Activated CD4-positive, alpha-beta T cell treated with anti-CD3 and anti-CD28 coated beads, Interleukin-2, amount 50 U/mL, for 4 hours (primary cell): ENCODE measurements at places on chromosomes 6 and 20.
A peak's percentile ranks its signal among the peaks of the same experiment; 100 is the strongest.

GRCh38 chr6:75412969-75413662, 80.5 kb downstream of the FILIP1 start:
- no peak for DNase-seq

DNA sequence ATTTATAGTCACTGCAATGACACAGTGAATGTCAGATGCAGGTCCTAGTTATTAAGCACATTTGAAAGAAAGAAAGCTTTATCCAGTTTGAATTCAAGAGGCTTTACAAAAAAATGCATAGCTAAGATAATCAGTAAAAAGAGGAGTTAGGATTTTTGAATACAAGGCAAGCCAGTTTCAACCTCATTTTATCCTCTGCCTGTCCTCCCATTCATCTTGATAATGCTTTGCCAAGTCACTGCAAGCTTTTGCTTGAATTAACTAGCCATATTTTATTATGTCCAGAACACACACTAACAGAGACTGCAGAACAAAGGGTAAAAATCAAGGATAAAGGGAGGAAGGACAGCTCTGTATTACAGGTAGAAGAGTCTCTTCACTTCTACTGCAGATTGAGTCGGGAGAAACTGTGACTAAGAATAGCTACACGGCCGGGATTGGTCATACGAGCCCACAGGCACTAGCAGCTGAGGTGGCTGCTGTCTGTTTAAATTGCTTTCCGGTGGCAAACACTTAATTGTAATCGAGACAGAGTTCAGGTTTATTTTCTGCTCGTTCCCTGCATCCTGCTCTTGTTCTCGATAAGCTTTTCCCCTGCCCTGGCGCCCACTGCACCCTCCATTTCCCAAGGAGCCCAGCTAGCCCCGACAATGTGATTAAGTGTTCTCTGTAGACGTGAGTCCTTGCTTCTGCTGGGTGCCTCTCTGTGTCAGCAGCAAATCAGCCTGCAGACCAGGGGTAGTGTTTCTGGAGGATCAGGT, 30.5 kb upstream of the AKAP12 start:
- DNase-seq: no peak

DNA sequence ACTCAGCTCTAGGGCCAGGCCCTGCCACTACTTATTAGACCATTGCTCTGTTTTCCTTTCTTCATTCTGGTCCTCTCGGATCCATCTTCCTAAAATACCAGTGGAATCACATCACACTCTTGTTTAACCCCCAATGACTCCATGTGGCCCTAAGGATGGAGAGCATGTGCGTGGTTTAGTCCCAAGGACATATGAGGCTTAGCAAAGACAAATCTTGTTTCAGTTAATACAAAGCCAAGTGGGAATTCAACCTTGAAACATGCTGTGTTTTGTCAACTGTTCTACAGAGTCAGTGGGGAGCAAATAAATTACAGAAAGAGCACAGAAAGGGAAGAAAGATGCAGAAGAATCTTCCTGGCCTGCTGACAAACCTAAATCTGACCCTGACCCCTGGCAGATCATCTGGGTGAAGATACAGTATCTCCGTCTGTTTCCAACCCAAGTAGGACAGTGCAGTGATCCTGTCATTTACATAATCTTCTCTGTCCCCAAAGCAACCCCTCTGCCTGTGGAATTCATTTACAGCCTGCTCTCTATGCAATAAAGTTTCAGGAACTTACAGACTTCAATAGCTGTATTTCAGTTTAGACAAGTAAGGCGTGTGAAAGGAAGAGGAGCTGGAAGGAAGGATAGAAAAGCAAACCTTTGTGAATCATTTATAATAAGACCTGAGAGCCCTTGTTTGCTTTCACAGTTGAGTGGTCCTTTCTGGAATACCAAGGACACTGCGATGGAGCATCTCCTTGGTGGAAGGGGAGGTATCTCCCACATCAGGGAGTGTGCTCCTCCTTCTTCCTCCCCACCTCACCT, 144.0 kb downstream of the THBS2 start:
- DNase-seq: no peak

DNA sequence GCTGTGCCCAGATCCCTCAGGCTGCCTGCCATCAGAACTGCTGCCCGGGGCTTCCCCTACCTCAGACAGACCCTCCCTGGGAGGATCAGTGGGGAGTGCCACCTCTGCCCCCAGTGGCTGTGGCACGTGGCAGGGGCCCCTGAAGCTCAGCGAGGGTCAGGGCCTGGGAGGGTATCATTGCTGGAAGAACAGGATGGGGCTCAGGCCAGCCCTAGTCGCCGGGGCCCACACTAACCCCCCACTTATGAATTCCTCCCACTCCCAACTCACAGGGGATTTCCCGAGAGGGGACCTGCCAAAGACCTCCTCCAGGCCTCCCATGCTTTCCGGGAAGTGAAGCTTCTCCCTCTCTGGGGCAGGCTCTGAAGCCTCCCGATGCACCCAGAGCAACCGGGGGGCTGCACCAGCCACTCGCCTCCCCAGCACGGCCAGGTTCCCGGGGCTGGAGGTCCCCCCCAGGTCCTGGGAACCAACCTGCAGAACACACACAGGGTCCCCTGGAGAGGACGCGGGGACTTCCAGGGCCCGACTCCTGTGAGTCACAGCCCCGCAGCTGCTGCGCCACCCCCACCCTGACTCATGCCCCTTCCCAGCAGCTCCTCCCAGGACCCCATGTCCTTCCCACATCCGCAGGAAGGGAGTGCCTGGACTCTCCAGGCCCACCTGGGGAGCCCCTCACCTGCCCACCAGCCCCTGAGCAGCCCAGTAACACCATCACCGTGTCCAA, 2.5 kb downstream of the TNFRSF6B start:
- DNase-seq: peak; percentile 40

- DNase-seq: no peak
Measured at GRCh38 chr6:18207438-18207837, 52.2 kb downstream of the KDM1B start.

GRCh38 chr6:147922799-147923198, 414.3 kb downstream of the SAMD5 start:
- DNase-seq: no peak

DNA sequence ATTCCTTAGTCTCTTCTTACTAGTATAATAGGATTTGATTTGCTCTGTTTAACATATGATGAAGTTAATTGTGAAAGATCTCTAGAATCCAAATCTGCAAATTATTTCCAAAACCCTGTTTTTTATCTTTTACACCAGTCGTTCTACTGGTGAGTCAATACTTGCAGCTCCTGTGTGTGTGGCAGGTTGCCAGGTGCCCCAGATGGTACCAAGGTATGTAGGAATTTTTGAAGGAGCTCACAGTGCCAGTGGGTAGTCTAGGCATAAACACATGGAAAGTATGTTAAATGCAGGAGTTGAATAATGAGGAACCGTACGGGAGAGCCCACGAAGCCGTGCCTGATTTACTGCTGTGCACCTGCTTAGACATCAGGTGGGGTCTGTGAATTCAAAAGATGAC, 192.2 kb downstream of the FARS2 start:
- DNase-seq: no peak

DNA sequence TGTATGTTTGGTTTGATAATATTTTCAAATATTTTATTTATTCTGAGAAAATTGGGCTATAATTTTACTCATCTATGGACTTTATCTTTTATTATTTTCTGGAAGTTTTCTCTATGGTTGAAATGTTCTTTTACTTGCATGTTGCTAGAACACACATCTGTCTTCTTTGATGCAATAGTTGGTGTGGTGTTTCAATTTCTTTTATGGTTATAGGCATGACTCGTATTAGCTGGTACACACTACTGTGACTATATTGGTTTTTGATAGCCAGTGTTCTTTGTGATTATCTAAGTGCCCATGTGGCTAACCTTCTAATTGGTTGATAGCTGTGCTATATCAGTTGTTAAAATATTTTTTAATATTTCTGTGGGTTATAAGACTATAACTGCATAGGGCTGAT, 1343.3 kb upstream of the GJE1 start:
- no peak for DNase-seq

GRCh38 chr20:23143986-23144690, 58.0 kb upstream of the CD93 start:
- no peak for DNase-seq

DNA sequence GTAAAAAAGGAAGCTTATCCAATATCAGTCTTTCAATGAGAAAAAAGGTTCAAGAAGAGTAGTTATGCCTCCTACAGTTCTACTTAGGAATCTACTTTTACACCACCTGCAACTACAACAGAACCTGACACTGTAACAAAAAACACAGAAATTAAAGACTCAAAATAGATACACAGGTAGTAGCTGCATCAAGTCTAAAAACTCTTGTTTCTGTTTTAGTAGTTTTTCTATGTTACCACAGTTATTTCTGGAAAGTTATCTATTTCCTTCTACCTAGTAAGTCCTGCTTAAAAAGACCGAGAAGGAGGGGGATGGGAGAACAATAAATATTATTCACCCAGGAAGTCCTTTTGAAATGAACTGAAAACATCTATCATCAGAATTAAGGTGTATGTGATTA, 52.5 kb downstream of the ATG5 start:
- no peak for DNase-seq

DNA sequence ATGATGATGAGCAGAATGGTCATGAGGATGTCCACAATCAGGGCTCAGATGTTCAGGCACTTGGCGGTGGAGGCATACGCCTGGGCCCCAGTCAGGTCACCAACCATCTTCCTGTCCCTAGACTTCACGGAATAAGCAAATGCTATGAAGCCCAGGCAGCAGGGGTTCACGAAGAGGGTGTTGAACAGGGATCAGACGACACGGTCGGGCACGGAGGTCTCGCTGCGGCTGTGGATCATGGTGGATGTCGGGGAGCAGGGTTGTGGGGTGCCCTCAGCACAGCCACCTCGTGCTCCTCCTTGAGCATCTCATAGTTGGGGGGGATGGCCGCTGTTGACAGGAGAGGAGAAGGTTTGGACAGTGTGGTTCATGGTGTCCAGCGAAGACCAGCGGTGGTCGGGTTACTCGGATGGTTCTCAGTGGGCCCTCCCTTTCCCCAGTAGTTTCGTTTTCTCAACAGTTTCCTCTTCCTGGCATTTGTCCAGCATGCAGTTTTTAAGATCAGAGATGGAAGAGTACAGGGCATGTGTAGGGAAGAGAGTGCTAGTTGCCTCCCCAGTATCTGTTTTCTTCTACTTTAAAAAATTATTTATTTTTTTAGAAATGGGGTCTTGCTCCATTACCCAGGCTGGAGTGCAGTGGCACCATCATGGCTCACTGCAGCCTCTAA, 20.3 kb upstream of the SPDEF start:
- DNase-seq: no peak

DNA sequence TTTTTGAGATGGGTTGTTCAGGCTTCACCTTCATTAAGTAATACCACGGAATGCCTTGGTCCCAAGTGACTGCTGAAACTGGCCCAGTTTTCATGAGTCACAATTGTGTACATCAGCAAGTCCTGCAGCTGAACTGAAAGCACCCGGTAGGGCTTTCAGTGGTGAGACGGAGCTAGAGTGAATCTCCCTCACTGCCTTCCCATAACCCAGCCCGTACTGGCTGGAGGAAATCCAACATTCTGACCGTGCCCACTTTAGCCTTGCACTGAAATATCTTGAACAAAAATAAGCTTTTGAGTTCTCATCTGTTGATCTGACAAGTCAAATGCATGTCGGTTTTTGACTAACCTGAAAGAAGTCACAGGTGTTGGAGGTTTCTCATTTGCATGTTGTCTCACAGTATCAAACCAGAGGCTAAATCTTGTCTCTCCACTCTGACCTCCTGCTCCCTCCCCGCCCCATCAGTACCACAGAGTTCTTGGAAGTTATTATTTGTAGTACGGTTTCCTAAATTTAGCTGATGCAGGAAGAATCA, 35.9 kb downstream of the DUSP22 start:
- no peak for DNase-seq
